ENCODE measurements at places on chromosomes 4 and X.
A peak's percentile ranks its signal among the peaks of the same experiment; 100 is the strongest.

- DNase-seq = no peak
Observed at GRCh38 chrX:68685685-68686084, 38.2 kb downstream of the STARD8 start.

DNA sequence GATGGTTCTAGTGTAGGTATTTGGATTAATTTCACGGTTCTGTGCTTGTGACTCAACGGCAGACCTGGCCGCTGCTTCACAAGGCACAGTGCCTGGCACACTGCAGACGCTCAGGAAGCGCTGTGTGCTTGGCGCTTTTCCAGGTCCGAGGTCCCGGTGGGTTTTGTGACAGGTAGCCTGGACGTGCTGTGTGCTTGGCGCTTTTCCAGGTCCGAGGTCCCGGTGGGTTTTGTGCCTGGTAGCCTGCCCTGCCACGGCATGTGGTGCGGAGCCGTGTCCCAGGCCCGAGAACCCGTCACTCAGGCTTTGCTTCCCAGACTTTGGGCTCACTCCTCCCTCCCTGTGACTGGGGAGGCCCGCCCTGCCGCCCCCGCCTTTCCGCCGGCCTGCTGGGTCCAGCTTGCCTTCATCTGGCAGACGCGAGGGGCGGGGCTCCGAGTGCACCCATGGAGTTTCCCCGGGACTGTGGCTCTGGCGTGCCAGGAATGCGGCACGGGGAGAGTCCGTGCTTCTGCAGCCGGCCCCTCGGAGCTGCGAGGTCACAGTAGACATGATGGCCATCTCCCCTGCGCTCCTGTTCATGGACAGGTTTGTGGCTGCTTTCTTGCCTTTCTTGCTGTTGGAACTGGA lies 44.2 kb downstream of the TBC1D14 start:
- DNase-seq = no peak

GRCh38 chrX:153931748-153932147 lies 3.1 kb downstream of the NAA10 start:
- no peak for DNase-seq

DNA sequence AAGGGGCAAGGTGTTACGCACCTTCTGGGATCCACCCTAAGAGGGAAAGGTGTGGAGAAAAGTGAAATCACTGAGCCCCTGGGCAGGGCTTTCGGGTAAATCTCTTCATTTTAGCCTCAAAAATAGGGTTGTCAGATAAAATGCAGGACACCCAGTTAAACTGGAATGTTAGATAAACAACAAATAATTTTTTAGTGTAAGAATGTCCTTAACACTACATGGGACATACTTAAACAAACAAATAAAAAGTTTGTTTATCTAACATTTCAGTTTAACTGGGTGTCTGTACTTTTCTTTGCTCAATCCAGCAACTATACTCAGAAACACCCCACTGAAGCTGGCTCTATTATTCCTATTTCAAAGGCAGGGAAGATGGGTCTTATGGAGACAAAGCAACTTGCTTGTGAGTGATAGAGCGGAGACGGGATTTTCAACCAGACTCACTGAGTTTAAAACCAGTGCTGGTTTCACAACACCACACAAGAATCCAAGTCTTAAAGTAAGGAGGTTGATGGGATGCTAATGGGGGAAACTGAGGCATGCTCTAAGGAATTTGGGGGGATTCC lies 144.8 kb upstream of the RBPJ start:
- no peak for DNase-seq

GRCh38 chrX:35380808-35381700 lies 417.1 kb upstream of the MAGEB16 start:
- DNase-seq = no peak

- DNase-seq = peak; percentile 12
Observed at GRCh38 chrX:119398974-119399771, at the start of gene SLC25A43. Gene SLC25A43 (plus strand): TSS chrX:119399336. CDS start chrX:119399404, 68 bp downstream.

DNA sequence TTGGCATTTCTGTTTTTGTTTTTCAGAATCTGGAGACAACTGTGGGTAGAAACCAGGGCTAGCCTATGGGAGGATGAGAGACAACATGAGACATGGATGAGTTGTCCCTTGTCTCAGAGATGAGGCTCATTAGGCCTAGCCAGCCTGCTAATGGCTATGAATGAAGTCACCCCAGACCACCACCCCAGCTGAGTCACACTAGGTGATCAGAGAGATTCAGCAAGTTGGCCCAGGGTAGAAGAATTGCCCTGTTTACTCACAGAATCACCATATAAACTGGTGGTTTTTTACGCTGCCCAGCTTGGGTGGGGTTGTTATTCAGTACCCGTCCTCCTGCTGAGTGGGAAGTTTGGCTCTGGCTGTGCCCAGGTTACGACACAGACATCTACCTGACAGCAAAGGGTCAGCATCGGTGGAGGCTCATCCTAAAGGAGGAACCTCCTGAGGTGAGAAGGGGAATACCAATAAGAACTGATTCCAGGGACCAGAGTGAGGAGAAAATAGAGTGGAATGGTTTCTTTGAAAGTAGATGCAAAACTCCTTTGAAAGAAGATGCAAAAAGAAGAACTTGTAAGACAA lies 17.2 kb upstream of the ARSJ start:
- no peak for DNase-seq

GRCh38 chr4:90442619-90443018 lies 315.4 kb downstream of the CCSER1 start:
- DNase-seq = no peak

DNA sequence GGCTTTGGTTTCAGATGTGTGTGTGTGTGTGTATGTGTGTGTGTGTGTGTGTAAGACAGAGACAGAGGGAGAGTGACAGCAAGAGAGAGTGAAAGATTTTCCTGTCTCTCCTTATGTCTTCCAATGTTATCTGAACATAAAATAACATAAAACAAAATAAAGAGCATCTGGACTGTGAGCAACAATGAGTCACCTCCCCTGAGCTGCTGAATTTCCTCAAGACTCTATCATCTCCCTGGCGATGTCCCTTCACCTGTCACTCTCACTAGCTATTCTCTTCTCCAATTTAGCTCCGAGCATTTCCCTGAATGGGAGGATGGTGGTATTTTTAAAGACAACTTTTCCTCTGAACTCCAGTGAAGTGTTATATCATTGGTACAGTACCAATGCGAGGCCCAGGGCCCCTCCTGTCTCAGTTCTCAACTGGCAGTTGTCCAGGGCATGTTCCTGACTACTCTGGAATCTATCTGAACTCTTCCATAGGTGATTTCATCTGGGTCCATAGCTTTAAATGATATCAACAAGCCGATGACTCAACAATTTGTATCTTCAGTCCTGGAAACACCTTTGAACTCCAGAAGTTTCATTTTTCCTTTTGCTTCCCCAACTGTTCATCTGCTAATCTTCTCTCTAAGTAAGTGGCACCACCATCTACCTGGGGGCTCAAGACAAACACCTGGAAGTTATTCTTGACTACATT lies 195.0 kb upstream of the CLNK start:
- no peak for DNase-seq

- no peak for DNase-seq
Observed at GRCh38 chrX:40150503-40150902, 52.7 kb upstream of the BCOR start.

DNA sequence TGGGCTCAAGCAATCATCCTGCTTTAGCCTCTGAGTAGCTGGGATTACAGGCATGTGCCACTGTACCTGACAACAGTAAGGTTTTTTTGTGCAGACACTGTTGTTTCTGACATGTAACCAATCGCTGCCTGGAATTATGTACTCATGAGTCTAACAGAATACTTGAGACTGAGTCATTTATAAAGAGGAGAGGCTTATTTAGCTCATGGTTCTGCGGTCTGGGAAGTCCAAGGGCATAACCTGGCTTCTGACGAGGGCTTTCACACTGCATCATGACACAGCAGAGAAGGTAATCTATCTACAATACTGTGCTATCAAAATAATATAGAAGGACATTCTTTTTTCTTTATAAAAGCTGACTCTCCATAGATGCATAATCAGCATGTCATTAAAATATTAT lies 115.5 kb upstream of the STOX2 start:
- DNase-seq = no peak

GRCh38 chr4:141851246-141851891 lies 215.0 kb downstream of the IL15 start:
- DNase-seq = no peak

DNA sequence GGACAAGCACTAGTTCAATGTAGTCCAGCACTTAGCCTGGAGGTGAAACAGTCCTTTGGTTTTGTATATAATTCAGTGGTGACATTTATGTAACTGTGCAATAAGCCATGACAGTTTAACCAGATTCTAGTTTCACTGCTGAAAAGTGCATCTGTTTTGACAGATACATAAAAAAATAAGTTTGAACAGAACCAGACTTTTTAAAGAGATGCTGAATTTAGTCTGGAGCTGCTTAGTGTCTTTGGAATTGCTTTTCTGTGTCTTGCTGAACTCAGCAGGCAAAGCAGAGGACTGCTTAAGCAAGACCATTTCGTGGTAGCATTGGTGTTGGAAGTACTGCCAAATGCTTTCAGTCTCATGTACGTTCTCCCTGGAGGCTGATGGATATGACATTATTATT lies 393.5 kb downstream of the MAPK10 start:
- no peak for DNase-seq

- no peak for DNase-seq
Observed at GRCh38 chr4:15779809-15780208, 1.7 kb downstream of the CD38 start.

DNA sequence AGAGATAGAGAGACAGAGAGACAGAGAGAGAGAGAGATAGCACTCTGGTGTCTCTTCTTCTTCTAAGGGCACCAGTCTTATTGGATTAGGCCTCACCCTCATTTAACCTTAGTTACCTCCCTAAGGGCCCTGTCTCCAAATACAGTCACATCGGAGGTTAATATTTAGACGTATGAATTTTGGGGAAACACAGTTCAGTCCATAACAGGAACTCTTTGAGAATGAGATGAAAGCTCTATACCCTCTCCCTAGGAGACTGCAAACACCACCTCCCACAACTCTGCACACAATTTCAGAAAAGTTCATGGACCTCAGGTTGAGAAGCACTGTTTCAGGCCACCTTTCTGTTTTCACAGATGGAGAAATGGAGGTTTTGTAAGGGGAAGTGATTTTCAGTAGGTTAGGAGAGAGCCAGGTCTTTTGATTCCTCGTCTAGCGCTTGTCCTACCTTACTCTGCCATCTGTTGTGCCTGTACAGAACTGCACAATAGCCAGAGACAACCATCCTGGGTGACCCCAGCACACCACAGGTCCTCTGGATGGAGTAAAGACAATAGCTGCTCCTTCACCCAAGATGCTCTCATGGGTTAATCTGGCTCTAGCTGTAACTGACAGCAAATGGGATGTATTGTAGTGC lies 16.9 kb upstream of the LOC101059915 start:
- no peak for DNase-seq

DNA sequence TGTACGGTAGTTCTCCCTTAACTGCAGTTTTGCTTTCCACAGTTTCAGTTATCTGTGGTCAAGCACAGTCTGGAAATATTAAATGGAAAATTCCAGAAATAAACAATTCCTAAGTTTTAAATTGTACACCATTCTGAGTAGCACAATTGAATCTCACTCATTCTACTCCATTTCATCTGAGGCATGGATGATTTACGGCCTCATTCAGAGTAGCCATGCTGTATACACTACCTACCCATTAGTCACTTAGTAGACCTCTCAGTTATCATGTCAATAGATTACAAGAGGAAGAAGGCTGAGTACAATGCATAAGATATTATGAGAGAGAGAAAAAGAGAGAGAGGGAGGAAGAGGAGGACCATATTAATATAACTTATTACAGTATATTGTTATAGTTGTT lies 77.5 kb downstream of the ENOX2 start:
- DNase-seq = no peak

DNA sequence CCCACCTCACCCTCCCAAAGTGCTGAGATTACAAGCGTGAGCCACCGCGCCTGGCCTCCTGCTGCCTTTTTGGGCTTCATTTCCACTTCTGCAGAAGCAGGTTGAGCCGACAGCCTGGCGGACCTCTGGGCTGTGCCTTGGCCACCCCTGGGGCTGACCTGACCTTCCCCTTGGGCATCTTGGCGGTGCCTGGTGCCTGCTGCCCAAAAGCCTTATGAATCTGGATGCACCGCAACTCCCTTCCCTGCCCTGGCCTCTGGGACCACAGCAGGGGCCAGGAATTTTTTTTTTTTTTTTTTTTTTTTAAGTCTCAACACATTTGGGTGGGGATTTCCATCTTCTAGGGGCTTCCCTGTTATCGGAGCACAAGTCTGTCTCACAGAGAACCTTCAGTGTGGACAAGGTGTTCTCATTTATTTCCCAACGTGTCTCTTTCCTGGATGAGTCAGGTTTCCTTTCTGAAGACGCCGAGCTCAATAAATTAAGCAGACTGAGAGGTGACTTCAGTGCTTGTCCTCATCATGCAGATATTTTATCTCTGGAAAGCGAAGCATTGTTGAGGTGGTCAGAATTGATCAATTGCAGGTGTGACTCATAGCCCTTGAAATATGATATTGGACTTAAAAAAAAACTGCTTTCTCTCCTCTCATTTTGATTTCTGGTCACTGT lies 79.7 kb downstream of the SHROOM2 start:
- DNase-seq = no peak

DNA sequence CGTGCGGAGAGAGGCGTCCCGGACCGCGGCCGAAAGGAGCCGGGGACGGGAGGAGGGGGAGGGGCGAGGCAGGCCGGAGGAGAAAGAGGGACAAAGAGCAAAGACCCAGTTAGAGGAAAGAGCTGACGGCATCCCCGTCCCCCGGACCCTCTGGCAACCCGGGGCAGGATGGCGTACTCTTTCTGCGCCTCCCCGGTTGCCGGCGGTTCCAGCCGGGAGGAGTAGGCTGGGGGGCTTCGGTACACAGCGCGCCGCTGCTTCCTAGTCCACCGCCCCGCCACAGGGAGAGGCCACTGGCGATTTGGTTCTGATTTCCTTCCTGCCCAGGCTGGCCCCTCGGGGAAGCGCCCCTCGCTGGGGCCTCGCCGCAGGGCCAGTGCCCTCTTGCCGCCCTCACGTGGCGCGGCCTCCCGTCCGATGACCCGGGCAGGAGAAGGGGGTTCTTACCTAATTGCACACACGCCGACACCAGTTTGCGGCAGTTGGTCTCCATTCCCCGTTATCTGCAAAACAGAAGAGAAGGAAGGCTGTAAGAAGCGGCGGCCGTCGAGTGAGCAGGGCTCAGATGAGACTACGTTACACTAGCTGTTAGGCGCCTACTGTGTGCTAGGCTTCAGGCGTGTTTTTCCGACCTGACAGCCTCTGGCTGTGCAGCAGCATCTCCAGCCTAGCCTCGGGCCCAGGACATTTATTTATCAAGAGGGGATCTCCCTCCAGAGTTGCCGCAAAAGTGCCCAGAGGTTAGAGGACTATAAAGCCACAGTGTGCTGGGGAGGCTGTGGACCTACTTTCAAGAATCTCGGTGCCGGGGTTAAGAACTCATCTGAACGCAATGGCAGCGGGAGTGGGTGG lies 9.9 kb upstream of the PITX2 start:
- DNase-seq = no peak

DNA sequence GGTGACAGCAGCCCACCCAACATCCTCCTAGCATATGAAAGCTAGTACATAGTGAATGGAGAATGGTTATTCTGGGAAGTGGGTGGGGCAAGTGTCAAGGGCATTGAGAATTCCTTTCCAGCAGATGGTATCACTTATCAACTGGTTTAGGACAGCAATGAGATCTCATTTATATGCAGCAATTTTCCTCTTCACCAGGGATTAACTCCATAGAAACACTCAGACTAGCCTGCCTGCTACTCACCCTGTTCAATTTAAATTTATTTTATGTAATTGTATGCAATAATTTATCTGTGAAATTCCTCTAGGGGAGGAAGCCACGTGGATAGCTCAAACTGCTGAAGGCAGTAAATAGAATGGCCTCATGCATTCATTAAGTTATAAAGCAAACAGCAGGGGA lies 101.6 kb upstream of the MID1IP1 start:
- no peak for DNase-seq

GRCh38 chrX:49844611-49845010 lies 15.5 kb downstream of the PAGE4 start:
- no peak for DNase-seq

GRCh38 chrX:41391606-41392005 lies 55.5 kb upstream of the NYX start:
- no peak for DNase-seq
